ENCODE measurements at places on chromosomes 2 and 18.

DNA sequence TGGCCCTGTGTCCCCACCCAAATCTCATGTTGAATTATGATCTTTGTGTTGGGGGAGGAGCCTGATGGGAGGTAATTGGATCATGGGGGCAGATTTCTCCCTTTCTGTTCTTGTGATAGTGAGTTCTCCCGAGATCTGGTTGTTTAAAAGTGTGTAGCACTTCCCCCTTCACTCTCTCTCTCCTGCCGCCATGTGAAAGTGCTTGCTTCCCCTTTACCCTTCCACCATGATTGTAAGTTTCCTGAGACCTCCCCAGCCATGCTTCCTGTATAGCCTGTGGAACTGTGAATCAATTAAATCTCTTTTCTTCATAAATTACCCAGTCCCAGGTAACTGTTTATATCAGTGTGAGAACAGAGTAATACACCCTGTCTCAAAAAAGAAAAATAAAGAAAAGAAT lies 25.5 kb downstream of the LRRFIP1 start:
- DNase-seq, result no peak

GRCh38 chr18:56661360-56662062 lies 10.4 kb downstream of the WDR7 start:
- no peak for DNase-seq

GRCh38 chr2:51490576-51491234 lies 458.8 kb upstream of the NRXN1 start:
- DNase-seq, result no peak

GRCh38 chr18:374721-375168 lies 106.9 kb upstream of the THOC1 start:
- no peak for DNase-seq

- DNase-seq, result no peak
These were observed 745.3 kb downstream of the SATB2 start for GRCh38 chr2:198712485-198712884.

DNA sequence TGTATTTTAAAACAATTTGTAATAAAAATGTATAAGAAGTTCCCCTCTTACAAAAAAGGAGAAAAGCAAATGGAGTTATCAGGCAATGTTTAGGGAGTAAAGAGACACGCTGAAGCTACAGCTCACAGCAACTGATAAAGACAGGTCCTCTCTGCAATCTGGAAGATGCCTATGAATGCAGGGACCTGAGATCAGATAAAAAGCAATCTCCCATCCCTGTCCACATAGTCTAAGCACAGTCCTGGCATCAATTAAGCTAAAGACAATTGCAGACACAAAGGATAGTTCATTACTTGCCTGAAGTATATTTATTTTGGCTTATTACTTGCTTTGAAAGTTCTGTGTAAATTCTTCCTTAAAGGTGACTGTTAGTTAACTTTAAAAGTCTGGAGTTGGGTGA lies 5.0 kb downstream of the EIF2AK3 start:
- no peak for DNase-seq

DNA sequence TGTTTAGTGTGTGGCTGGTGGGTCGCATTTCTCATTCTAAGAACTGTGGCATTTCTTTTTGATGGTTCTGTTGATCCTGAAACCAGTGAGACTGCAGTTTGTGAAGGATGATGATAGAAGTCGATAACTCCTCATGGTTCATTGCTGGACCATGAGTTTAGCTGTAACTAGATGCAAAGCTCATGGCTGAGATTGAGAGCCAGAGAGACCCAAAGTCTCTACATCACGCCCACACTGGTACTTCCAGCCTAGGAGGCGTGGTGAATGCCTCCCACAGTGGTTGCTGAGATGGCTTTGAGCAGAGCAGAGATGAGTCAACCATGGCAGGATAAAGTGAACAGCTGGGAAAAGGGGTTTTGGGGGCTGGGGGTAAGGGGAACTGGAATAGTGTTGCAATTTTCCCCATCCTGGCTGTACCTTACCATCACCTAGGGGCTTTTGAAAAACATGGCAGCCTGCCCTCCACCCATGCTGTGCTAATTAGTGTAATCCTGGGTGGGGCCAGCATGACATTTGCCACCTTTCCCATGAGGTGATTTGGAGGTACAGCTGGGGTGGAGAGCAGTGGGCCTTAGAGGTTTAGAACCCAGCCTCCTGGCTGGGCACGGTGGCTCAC lies 24.1 kb downstream of the INPP4A start:
- no peak for DNase-seq

DNA sequence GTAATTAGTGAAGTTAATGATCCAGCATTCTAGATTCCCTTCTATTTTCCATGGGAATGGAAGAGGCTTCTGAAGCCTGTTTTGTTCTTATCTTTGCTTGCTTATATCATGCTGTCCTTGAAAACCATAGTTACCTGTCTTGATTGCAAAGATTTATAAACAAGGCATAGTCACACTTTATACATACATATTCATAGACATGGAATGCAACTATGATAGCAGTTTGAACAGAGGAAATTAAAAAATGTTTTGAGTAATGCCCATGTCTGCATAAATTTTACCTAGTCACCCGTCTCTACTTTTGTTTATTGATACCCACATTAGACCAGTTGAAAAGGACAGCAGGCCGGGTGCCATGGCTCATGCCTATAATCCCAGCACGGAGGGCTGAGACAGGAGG lies 289.0 kb downstream of the PTPRM start:
- DNase-seq, result no peak

GRCh38 chr2:217733461-217733860 lies 269.3 kb downstream of the TNS1 start:
- DNase-seq, result no peak

- DNase-seq, result no peak
These were observed 40.3 kb upstream of the YPEL5 start for GRCh38 chr2:30106543-30106942.

DNA sequence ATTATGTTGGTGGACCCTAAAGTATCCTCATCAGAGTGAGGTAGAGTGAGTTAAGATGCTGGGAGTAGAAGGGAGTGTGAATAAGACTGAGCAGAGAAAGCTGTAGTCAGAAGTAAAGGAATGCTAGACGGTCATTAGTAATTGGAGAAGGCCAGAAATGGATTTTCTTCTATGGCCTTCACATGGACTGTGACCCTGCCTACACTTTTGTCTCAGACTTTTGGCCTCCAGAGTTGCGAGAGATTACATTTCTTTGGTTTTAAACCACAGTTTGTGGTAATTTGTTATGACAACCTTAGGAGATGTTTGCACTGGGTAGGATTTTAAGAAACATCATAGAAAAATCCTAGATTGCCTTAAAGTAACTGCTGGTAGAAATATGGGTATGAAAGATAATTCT lies 1267.7 kb upstream of the TMEFF2 start:
- no peak for DNase-seq

DNA sequence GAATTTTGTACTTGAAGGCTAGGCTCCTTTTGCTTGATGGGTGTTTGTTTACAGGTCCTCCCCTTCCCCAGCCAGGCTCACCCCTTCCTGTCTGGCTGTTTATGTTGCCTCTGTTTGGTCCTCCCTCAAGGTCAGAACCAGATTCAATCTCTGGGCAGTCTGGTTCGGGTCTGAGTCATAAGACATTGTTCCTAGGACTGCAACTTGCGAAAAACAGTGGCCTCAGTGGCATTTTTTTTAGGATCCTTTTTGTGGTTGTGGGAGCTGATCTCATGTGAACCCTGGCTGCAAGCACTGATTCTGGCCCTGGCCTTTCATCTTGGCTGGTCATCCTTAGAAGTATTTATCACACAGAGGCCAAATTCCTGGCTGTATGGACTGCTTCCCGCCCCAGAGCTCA lies 370.4 kb downstream of the CLIP4 start:
- no peak for DNase-seq
